ENCODE measurements at places on chromosomes 11 and 22.
A peak's percentile ranks its signal among the peaks of the same experiment; 100 is the strongest.

DNA sequence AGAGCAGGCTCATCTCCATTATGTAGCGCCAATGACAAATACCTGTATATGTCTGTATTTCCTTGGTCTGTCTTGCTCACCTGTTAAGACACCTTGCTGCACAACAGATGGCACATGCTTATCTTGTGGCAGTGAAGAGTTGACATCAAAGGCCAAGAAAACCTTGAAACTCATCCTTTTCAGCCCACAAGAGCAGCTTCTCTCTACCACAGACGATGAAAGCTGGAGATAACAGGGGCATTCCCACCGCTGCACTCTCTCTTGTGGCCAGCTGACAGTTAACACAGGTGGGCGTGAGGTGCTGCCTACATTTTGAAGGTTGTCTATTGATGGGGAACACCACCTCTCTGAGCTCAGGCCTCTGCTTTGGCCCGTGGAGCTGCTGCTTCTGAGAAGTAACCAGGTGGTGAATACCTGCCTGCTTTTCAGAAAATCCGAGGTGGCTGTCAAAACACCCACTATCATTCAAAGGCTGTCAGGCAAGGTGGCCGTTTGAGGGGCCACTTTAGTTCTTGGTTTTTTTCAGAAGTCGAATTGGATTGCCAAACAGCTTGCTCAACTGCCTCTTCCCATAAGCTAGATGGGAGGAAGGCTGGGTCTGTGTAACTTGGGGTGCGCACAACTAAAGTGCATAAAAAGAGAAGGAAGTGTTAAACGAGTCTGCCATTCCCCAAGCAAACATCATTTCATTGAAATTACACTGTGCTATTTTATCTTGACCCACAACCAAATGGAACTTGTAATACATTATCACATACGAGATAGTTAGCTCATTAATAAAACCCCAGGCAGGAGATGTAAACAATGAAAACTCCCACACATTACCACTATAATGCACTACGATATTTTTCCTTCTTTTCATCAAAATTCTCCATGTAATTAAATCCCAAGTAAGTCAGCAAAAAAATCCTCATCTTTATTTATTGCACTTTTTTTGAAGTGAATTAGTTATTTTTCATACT is 87.1 kb upstream of the RAG2 start:
- DNase-seq: no peak

GRCh38 chr11:17821648-17822400 is 87.2 kb downstream of the KCNC1 start:
- no peak for DNase-seq

- no peak for DNase-seq
Measured at GRCh38 chr11:111561306-111561705, 20.8 kb downstream of the LAYN start.

DNA sequence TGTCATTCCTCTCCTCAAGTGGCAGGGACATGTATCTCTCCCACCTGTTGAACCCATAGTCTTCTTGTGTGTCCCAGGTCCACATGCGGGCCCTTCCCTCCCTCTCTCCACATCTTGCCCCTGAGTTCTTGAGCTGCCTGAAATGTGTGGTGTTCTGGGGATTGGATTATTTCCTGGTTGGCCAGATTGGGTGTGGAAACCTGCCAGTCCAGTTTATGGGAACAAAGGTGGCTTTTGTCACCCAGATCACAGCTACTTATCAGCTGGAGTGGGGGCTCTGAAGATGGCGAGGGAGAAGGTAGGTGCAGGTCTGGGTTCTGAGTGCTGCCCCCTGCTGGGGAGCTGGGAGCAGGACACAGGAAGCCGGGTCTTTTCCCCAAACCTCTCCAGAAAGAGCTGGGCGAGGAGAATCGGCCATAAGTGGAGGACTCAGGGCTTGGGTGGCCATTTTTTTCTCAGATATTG is 14.2 kb downstream of the DTX4 start:
- DNase-seq: peak; percentile 34

- no peak for DNase-seq
Measured at GRCh38 chr11:3810951-3811350, 2.6 kb downstream of the PGAP2 start.

GRCh38 chr11:27173545-27173944 is 132.9 kb downstream of the BBOX1 start:
- no peak for DNase-seq

- no peak for DNase-seq
Measured at GRCh38 chr11:95072948-95073347, 6.2 kb downstream of the SRSF8 start.

GRCh38 chr11:36409152-36409816 is 100.8 kb downstream of the TRAF6 start:
- DNase-seq: no peak

DNA sequence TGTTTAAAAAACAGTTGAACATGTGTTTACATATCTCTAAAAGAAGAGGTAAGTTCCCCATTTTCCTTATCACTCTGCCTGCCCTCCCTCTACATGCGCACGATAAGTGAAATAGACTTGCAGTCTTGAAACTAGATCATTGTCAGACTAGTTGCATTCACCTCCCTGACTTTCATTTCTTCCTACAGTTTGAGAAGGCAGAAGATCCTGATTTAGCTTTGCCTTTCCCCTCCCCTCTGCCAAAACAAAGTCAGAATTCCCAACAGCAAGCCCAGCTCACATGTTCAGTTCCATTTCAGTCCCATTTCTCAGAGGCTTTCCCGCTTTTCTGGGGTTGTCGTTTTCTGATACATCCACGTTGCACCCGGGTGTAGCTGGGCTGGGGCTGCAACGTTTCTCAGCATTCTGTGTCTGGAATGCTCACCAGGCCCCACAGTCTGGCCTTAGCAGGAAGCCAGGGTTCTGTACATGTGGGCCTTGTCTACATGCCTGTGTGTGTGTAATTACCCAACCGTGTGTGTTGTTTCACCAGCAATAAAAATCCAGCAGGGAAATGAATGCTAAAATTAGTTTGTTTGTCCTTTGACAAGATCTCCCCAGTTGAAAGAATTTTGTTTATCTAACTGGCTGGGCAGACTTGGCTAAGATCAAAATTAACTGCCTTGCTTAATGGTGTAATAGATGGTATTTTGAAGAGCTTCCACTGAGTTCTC is 179.2 kb downstream of the DBX1 start:
- DNase-seq: no peak

GRCh38 chr11:7749456-7749855 is 43.2 kb upstream of the OVCH2 start:
- no peak for DNase-seq

DNA sequence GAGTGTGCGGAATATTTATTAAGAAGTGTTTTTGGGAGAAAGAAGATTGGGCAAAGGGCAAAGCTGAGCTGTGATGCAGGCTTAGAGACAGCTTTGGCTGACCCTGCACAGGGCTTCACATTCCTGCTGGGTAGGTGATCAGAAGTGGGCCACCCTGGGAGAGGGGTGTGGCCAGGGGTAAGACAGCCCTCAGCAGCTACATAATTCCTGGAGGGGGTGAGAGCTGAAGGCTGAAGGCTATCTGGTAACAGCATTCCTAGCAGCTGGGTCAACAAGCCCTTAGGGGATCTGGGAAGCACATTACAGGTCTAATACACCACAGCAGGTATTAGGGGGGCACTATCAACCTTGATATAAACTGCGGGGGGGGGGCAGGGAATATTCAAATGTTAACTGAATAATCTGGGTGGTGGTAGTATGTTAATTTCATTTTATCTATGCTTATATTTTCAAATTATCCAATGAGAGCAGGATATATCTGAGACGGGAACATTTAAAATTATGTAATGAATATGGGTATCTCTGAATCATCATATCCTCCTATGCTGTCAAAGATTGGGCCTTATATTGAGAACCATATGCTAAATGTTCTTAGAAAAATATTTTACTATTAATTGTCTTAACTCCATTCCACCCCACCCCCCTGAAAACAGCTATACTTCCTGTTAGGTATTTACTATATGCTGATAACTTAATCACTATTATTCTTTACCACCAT is 5.9 kb downstream of the OOSP1 start:
- no peak for DNase-seq

- no peak for DNase-seq
Measured at GRCh38 chr22:25105817-25106650, 93.6 kb upstream of the CRYBB3 start.

GRCh38 chr11:109155291-109155690 is 266.7 kb upstream of the C11orf87 start:
- no peak for DNase-seq

GRCh38 chr22:48104102-48104738 is 1341.8 kb downstream of the TBC1D22A start:
- DNase-seq: no peak

GRCh38 chr11:132604431-132604830 is 927.9 kb downstream of the OPCML start:
- DNase-seq: no peak

GRCh38 chr11:88447281-88447680 is 109.7 kb upstream of the CTSC start:
- DNase-seq: no peak

DNA sequence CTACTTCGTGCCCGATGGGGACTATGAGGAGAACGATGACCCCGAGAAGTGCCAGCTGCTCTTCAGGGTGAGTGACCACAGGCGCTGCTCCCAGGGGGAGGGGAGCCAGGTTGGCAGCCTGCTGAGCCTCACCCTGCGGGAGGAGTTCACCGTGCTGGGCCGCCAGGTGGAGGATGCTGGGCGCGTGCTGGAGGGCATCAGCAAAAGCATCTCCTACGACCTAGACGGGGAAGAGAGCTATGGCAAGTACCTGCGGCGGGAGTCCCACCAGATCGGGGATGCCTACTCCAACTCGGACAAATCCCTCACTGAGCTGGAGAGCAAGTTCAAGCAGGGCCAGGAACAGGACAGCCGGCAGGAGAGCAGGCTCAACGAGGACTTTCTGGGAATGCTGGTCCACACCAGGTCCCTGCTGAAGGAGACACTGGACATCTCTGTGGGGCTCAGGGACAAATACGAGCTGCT is 751 bp downstream of the FIBIN start:
- no peak for DNase-seq
